ENCODE measurements at places on chromosomes 3 and 15. TPM values are rescaled to one million over a fixed set of nuclear protein-coding genes. Genes with fewer than 3 reads are reported as not detected.

DNA sequence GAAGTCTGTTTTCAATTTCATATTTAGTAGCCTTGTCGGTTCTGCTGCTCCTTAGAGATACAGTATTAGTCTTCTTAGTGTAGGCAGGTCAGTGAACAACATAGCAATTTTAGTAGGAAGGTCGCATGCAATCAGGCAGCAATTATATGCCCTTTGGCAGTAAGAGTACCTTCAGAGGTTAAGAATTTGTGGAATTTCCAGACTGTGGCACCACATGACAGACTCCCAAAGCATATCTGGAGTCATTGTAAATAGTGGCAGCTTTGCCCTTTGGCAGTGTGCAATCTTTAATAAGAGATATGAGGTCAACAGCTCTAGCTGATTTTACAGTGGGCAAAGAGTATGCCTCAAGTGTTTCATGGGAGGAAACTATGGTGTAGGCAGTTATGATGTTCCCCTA, 1532.5 kb upstream of the CADM2 start:
- DNase-seq = no peak

Gene SHC4
- polyA plus RNA-seq = 3.2 TPM

- DNase-seq = peak; percentile 38
These were observed 37.4 kb downstream of the ZNF860 start for GRCh38 chr3:32018757-32019564.

GRCh38 chr15:67063689-67064606, 1.5 kb upstream of the SMAD3 start:
- DNase-seq = no peak

DNA sequence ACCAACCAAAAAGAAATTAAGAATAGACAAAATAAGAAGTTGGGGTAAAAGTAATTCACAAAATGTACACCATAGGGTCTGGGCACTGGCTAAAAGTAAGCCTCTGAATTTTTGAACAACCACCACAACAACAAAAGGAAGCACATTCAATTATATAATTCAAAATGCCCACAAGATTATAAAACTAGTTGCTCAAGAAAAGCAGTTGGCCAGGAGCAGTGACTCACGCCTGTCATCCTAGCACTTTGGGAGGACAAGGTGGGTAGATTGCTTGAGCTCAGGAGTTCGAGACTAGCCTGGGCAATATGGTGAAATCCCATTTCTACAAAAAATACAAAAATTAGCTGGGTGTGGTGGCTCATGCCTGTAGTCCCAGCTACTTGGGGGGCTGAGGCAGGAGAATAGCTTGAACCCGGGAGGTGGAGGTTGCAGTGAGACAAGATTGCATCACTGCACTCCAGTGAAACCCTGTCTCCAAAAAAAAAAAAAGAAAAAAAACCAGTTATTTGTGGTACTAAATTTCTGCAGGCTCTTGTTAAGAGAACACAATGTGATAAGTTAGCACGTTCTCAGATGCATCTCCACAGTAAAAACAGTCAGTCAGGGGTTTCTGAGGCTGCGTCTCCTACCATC, 6.6 kb upstream of the ATP11B start:
- no peak for DNase-seq

Gene JMJD7
- polyA plus RNA-seq = 9.6 TPM

DNA sequence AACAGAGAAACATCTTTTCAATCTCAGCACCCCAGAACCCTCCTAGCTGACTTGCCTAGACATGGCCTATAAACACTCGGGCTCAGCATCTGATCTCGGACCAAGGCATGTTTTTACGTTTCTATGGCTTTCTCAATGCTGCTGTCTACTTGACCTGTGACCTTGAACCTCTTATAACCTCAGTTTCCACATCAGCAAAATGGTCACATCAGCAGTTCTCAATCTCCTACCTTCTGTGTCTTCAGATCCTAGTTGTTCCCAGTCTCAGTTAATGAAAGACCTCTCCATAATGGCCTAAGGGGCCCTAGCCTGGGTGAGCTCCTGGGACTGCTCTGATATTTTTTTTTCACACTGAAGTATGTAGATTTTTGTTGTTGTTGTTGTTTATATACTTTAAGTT, 39.6 kb downstream of the SSUH2 start:
- no peak for DNase-seq

Gene TGM4
- not detected for polyA plus RNA-seq

GRCh38 chr15:74621546-74621920, 5.9 kb downstream of the CLK3 start:
- no peak for DNase-seq

DNA sequence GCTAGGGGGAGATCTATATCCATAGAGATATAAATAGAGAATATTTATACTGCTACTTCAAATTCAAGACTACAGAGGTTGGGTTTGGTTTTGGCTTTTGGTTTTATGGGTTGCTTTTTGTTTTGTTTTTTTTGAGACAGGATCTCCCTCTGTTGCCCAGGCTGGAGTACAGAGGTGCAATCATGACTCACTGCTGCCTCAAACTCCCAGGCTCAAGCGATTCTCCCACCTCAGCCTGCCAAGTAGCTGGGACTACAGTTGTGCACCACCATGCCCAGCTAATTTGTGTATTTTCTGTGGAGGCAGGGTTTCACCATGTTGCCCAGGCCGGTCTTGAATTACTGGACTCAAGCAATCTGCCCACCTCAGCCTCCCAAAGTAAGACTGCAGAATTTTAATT, 3.9 kb upstream of the UBL7 start:
- DNase-seq = no peak
